ENCODE measurements at places on chromosomes 4 and X.

DNA sequence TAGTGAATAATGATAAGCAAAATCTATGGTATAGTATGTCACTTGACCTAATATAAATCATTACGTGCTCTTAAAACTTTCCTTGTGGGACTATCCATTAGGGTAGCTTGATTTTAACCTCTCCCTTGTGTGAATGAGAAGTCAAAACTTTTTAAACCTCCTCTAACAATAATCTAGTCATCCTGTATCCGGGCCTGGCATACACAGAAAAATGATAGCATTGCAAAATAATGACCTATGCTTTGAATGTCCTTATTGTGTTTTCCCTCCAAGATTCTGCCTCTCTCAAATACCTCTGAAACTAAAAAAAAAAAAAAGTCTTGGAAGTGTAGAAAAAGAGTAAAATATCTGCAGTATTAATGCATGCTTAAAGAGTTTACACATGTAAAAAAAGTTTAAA lies 250.0 kb upstream of the NDST3 start:
- DNase-seq, result no peak

DNA sequence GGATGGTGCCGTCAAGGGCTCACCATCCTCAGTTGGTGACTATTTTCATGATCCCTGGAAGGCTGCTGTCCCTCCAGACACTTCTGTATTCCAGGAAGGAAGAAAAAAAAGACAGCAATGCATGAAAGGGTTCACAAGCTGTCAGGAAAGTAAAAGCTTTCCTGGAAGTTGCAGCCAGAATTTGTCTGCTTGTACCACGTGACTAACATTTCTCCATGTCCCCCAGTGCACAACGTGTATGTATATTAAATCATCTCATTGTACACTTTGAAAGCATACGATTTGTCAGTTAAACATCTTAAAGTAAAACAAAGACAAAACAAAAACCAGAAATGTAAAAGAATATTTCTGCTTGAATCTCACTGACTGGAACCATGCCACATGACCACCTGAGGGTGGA lies 127.4 kb upstream of the CLNK start:
- DNase-seq, result no peak

GRCh38 chrX:103635436-103635835 lies 6.7 kb downstream of the TCEAL1 start:
- DNase-seq, result no peak

DNA sequence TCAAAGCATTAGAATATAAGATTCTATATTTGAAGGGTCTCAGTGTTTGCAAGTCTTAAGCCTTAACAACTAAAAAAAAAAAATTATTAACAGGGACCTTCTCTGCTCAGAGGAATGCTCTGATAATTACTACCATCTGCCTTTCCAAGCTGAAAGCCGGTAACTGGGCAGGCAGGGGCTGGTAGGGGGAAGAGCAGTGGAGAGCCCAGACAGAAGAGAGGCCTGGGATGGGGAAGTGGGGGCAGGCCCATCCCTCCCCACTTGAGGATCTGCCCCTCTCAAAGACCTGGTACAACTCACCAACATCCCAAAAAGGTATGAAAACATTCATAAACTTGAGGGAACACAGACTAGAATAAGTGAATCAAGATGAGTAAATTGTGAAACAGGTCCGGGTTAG lies 113.9 kb downstream of the QDPR start:
- DNase-seq, result no peak

DNA sequence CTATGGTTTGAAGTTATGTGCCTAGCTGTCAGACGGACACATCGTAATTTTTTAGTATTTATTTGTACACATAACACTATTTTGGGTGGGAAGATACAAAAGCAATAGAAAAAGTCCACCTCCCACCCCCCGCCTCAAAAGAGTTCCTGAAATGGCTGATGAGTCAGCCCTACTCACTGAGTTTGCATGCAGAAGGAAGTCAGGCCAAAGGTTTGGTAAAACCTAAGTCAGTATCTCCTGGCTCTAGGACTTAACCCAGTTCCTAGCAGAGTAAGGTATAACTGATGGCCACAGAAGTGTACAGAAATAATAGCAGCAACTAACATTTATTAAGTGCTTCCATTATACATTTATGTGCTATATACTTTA lies 2.9 kb upstream of the KLHL2 start:
- no peak for DNase-seq

DNA sequence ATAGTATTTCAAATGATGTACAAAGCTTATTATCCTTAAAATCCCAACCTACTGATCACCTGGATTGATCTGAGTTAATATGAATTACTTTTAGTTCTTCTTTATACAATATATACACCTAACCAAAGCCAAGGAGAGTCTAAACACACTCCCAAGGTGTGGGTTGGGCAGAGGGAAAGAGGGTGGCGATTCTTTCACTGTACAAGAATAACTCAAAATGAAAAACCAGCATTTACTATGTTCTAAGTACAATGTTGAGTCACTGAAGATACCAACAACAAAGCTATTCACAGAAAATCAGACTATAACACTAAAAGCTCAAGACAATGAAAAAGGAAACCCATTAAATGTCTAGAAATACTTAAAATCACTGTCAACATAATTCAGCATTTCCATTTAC lies 46.6 kb downstream of the ANKRD17 start:
- DNase-seq, result no peak

DNA sequence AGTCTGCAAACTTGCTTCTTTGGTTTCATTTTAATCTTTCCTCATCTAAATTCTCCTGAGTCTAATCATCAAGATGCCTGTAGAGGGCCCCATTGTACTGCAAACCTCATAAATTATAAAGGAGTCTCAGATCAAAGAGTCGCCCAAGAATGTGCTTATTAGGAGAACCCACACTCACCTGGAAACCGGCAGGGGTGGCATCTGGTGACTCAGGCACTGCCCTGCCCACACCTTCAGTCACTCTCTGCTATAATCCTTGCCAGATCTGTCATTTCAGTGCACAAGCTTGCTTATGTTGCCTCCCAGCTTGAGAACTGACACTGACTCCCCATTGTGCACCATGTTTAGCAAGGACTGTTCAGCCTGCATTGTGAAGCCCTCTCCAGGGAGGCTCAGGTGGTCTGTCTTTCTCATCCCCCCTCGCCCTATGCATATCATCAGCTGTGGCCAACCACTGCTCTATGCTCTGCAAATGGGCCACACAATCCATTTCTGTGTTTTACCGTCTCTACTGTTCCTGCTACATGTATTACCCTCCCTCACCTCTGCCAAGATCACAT lies 12.4 kb downstream of the EPGN start:
- DNase-seq, result no peak

GRCh38 chr4:113572620-113573019 lies 188.9 kb downstream of the CAMK2D start:
- no peak for DNase-seq

DNA sequence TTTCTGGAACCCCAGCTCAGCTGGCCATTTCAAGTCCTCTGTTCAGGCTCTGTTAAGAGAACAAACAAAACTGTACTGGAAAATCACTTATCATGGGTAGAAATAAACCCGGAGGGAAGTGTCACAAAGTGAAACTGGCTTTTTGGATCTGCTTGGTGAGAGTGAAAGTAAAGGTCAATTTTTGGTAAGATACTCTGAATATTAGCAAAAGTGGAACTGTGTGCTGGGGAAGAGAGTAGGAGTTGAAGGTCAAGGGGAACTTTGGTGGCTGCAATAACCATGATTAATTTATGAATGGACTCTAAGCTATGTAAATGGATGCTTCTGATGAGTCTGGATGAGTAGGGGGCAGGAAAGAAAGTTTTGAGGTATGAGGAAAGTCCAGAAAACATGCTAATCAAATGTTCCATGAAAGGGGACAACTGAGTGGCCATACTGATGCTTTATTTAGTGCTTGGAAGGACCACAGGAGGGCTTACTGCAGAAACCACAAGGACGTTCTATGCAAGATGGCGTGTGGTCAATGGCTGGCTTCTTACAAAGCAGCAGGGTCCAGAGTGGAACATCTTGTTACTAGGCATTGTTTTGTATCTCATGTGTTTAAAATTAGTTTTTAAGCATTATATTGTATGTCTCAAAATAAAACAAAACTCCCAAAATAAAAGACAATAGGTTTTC lies 36.8 kb upstream of the TNIP3 start:
- no peak for DNase-seq

DNA sequence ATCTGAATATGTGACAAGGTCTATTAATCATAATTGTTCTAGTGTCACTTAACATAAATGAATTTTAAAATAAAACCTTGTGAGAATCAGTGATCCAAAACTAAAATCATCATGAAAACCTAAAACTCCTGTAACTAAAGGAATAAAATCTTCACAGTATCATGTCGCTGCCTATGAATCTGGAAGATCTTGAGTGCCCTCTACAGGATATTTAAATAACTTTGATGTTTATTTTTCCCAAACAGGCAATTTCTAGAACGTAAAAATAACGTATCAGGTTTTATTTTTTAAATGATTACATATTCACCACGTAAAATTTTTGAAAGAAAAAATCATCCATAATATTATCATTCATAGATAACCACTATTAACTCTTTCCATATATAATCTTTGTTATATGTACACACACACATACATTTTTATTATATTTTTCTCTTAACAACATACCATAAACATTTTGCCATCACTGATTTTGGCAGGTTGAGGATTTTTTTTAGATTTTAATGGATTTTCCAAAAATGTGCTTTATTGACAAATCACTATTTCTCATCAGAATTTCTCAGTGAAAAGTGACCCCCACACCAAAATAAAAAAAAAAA lies 79.6 kb downstream of the COMMD8 start:
- no peak for DNase-seq

GRCh38 chr4:176340871-176341685 lies 21.3 kb downstream of the SPCS3 start:
- no peak for DNase-seq

GRCh38 chrX:152930516-152930915 lies 32.6 kb downstream of the ZNF185 start:
- no peak for DNase-seq

- no peak for DNase-seq
Measured at GRCh38 chr4:8272472-8273428, 3.2 kb downstream of the HTRA3 start.

DNA sequence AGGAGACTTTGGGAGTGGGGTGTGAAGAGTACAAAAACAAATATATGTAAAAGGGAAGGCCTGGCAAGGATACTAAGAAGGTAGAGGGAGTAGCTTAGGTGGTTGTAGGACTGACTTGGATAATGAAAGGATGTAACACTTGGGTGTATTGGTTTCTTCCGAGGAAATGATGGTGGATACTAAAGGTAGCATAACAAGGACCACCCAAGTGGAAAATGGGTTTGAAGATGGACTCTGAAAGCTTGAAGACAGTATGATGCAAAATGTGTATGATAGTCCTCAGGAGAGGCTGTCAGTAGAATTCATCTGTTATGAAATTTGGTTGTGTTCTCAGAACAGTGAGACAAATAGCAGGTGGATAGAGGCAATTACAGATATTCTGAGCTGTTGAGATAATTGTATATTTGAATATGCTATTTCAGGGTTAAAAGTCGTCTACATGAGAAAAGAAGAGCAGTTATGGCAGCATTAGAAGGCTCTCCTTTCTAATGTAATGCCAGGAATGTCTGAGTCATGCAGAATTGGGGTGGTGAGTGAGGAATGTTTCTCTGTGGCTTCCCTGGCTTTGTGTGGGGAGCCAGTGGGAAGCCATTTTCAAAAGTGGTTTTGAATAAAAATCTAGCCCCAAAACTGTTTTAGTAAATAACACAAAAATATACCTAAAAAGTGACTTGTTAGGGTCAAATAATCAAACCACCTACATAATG lies 75.6 kb downstream of the FHIP1A start:
- DNase-seq, result no peak

- no peak for DNase-seq
Measured at GRCh38 chr4:9765091-9765490, 16.3 kb upstream of the DRD5 start.

DNA sequence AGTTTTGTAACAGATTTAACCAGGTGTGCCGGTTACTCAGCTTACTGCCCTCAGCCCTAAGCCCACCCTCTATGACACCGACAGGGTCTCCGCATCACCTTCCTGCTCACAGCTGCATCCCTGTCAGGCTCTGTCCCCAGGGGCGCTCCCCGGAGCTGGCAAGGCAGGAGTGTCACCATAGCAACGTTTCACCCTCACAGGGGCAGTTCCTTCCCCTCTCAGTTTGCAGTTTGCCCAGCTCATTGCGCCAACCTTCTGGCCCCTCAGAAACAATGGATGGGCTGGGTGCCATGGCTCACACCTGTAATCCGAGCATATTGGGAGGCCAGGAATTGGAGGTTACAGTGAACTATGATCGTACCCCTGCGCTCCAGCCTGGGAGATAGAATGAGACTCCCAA lies 42.6 kb downstream of the RGS12 start:
- DNase-seq, result no peak

DNA sequence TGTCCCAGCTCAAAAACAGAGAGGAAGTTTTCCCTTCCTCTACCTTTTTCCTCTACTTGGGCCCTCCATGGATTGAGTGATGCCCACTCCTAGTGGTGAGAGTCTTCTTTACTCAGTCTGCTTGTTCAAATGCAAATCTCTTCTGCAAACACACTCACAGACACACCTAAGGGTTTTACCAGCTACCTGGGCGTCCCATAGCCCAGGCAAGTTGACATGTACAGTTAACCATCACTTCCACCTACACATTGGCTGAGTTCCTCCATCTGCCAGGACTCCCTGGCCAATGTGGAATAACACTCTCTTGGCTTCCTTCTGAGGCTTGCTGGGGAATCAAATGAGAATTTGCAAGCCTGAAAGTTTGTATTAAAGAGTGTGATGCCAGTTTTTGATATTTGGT lies 45.7 kb upstream of the DHRSX start:
- no peak for DNase-seq

DNA sequence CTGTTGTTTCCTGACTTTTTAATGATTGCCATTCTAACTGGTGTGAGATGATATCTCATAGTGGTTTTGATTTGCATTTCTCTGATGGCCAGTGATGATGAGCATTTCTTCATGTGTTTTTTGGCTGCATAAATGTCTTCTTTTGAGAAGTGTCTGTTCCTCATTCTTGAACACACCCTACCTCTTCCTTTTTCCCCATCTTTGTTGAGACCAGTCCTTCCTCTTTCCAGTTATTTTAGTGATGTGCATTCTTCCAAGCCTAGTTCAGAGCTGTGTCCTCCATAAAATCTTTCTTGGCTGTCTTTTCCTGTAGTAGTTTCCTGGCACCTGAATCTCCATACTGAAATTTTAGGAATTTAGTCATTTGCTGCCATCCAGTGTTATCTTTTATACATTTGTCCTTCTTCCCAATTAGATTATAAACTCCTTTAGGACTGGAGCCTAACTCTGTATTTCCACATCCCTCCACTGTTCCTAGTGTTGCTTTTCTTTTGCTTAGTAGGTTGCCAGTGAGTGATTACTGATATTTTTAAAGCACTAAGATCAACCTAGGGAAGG lies 11.4 kb downstream of the FHIP1A start:
- DNase-seq, result no peak

- no peak for DNase-seq
Measured at GRCh38 chr4:3124070-3124767, 49.7 kb downstream of the HTT start.

- DNase-seq, result no peak
Measured at GRCh38 chr4:102541697-102542096, 40.5 kb downstream of the NFKB1 start.

GRCh38 chrX:40746521-40746920 lies 11.2 kb upstream of the MED14 start:
- no peak for DNase-seq
